ENCODE measurements at places on chromosomes 6 and 20.

DNA sequence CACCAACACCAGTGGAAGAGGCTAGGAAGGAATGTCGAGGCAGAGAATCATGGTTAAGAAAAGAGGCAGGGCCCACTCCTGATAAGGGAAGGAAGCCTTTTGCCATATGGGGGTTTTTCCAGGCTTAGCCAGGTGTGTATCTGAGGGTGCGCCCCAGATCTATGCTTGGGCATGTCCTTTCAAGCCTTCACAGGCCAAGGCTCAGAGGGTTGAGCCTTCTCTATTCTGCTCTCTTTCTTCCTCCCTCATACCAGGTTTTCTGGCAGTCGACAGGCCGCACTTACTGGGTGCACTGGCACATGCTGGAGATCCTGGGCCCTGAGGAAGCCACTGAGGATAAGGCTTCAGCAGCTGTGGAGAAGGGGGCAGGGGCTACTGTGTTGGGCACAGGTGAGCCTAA lies 4.7 kb downstream of the CUL9 start:
- no peak for DNase-seq

- no peak for DNase-seq
Measured at GRCh38 chr6:120320481-120321162, 971.1 kb upstream of the MAN1A1 start.

GRCh38 chr6:149445095-149445466 lies 39.7 kb downstream of the ZC3H12D start:
- DNase-seq = no peak

- DNase-seq = no peak
Measured at GRCh38 chr6:125923366-125923877, 33.1 kb upstream of the HINT3 start.

- no peak for DNase-seq
Measured at GRCh38 chr6:28914941-28915340, 8.8 kb downstream of the TRIM27 start.
